NCI-H524 (cell line): ENCODE measurements at places on chromosomes 1 and 21.

- DNase-seq, result peak; percentile 95
Measured at GRCh38 chr1:55443175-55443915, 228.2 kb upstream of the USP24 start.

DNA sequence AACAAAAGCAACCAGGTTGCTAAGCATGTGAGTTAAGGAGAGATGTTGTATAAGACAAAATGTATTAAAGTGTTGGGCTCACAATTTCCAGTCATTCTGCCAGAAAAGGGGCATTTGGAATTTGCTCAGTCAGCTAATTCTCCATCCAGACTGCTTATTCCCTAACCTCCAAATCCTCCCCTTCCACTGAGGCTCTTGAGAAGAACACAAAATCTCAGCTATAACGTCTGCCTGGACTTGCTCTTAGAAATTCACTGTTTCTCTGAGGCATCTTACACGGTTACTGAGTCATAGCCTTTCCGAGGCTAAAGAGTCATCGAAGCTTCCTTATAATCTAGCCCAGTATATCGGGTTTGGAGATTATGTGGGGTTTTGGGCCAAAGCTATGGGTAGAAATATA lies 548.2 kb upstream of the ADGRL4 start:
- DNase-seq, result no peak

- DNase-seq, result no peak
Measured at GRCh38 chr1:226888021-226888420, 17.6 kb downstream of the PSEN2 start.

- DNase-seq, result no peak
Measured at GRCh38 chr1:93576746-93577145, 104.9 kb downstream of the BCAR3 start.

GRCh38 chr1:35726450-35727433 lies 8.1 kb upstream of the C1orf216 start:
- DNase-seq, result peak; percentile 60

DNA sequence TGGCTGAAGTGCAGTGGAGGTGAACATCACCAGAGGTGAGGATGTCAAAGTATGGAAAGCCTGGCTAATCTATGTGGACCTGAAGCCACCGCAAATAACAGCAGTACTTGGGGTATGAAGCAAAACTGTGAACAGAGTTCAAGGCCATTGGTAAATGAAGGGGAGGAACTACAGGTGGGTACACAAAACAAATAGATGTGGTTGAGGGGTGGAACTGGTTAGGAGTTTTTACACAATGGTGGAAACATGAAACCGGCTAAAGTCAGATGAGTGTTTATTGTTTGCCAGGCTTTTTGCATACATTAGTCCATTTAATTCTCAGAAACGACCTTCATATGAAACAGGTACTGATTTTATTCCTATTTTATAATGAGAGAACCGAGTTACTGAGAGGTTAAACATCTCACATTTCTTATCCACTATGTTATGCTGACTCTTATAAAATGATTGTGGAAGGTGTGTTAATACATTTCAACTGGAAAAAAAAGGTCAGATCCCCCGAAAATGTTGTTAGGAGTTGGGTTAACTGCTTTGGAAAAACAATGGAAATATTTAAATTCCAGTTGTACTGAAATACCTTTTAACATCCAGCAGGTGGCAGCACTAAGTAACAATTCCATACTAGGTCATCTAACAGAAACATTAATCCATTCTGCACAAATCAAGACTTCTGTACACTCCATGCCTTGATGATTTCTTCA lies 44.3 kb upstream of the GTF2B start:
- DNase-seq, result peak; percentile 18

- DNase-seq, result no peak
Measured at GRCh38 chr1:247536340-247536739, at the start of gene OR2C3. Gene OR2C3 (minus strand): TSS chr1:247536440. CDS start chr1:247532511, 3,929 bp downstream.

- DNase-seq, result no peak
Measured at GRCh38 chr21:36693489-36694030, 5.4 kb upstream of the SIM2 start.

GRCh38 chr1:214010197-214010573 lies 22.4 kb downstream of the PROX1 start:
- no peak for DNase-seq

DNA sequence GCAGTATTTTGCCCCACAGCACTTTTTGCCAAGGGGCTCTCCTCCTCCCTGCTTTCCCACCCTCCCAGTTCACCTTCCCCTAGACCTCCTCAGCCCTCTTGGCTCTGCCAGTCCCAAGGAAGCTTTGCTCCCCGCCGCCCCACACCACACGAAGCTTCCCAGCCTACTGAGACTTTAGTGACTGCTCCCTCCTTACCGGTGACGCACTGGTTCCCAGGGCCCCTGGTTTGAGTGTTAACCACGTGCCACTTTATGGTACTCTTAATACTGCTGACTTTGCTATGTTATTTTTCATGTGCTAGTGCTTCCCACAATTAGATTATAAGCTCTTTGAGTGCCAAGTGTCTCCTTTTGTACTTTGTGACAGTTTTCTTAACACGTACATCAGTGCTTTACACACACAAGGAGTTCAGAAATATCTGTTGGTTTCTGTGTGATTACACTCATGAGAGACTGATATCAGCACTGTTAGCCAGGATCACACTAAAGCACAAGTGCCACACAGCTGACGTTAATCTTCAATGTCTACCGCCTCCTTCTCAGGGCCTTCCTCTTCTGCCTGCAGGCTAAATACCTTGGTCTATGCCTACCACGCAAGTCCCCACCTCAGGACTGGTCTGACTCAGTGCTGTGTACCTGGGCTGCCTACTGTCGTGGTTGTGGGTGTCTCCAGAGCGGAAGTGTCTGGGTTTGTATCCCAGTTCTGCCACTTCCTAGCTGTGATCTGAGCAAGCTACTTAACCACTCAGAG lies 61.0 kb downstream of the DNTTIP2 start:
- no peak for DNase-seq

DNA sequence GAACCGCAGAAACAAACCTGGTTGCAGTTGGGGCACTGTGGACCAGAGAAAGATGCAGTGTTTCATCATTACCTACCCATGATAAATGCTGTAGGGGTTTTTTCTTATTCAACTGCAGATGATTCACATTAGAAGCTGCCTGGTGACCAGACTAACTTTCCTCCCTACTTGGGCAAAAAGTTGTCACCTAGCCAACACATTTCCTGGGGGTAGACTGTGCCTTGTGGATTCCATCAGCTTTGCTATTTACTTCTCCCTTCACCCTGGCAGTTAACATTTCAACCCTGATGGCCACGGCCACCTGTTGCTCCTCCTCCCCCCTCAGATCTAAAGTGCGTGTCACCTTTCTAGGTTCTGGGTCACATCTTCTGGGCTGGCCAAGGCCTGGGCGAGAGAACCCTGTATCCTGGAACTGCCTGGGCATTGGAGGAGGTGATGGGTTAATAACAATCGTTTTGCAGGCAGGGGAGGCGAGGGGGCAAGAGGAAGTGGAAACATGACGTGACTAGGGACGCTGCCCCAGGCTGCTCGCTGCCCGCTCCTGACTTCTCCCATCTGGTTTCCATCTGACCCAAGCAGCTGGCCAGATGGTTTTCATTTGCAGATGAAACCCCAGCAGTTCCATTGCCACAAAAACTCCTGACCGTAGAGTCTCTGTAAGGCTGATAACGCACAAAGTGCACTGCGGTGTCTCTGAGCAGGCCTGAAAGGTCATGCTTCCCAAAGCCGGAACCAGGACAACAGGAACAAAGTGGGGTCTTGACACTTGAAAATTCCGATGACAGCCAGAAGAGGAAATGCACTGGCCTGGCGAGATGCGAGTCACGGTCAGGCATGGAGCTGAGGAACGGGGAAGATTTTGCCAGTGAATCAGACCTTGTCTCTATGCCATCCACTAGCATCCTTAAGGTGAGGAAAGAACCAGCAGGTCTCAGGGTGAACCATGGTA lies 36.6 kb downstream of the CAPZB start:
- DNase-seq, result peak; percentile 46

DNA sequence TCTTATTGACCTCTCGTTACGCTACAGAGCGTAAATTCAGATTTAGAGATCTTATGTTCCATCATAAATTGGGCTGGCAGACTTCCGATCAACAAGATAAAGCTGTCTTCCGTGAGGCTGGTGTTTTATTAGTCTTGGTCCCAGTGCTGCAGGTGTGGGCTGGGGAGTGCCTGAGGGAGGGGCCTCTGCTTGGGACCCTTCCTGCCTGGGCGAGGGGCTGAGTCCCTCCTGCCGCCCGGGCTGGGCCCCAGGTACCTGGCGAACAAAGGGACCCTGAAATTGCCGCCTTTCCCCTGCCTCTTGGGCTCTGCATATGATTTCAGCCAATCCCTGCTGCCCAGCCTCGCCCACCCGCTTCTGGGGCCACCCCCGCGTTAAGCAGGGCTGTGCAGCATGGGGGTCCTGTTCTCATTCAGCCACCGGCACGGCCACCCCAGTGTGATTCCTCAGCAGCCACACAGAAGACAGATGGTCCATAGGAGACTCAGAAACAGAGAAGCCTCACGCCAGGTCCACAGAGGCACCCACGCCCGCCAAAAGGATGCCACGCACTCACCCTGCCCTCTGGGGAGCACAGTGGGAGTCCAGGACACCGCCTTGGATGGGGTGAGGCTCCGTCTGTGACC lies 6.1 kb upstream of the SAMD11 start:
- DNase-seq, result no peak

- DNase-seq, result no peak
Measured at GRCh38 chr1:152252157-152252556, 28.2 kb upstream of the HRNR start.

DNA sequence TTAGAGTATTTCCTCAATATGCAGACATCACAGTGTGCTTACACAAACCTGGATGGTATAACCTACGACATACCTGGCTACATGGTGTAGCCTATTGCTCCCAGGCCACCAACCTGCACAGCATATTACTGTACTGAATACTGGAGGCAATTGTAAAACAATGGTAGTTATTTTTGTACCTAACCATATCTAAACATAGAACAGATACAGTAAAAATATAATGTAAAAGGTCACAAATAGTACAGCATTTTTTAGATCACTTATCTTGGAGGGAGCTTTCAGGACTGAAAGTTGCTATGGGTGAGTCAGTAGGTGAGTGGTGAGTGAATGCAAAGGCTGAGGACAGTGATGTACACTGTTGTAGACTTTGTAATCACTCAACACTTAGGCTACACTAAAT lies 492.3 kb downstream of the MRPL39 start:
- DNase-seq, result no peak

DNA sequence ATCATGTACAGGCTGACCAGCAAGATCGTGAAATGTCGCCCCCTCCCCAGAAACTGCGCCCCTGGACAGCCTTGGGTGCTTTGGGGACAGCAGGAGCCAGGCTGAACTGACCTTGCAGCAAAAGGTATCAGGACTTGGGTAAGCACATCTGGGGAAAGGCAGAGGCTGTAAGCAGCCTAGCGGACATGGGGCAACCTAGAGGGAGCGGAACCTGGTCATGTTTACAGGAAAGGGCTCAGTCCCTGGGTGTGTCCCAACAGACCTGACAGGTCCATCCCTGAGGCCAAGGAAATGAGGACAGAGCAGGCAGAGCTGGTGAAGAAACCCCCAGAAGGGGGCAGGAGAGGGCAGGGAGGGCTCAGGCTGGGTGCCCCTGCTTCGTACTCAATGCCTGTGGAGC lies 3.1 kb upstream of the S100A8 start:
- DNase-seq, result peak; percentile 12

- peak; percentile 88 for DNase-seq
Measured at GRCh38 chr21:40841524-40842196, 5.3 kb downstream of the DSCAM start.

GRCh38 chr1:40980453-40981121 lies 1.1 kb downstream of the CTPS1 start:
- DNase-seq, result no peak

GRCh38 chr21:36507397-36508018 lies 27.6 kb upstream of the CLDN14 start:
- DNase-seq, result no peak

DNA sequence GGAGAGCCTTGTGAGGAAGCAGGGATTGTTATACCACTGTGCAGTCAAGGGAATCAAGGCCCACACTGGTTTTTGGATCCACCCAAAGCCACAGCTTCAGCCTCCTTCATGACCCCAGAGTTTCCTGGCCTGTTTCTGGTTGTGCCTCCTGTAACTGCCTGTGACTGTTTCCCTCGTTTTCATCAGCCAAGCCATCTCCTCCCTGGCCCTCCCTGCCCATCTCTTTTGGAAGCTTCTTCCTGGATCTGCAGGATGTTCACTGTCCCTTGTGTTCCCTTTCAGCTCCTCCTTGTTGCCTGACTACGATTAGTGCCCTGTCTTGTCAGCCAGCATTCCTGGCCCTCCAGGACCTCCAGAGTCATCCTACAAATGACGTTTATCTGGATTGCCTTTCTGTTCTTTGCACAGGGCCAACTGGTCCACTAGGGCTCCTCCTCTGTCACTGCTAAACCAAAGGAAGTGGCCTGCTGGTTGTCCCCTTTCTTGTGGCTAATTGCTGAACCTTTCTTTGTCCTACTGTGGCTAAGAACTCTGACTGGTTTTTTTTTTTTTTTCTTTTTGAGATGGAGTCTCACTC lies 17.9 kb downstream of the SFT2D2 start:
- DNase-seq, result no peak

GRCh38 chr1:51305371-51305823 lies 25.0 kb downstream of the TTC39A start:
- peak; percentile 52 for DNase-seq

DNA sequence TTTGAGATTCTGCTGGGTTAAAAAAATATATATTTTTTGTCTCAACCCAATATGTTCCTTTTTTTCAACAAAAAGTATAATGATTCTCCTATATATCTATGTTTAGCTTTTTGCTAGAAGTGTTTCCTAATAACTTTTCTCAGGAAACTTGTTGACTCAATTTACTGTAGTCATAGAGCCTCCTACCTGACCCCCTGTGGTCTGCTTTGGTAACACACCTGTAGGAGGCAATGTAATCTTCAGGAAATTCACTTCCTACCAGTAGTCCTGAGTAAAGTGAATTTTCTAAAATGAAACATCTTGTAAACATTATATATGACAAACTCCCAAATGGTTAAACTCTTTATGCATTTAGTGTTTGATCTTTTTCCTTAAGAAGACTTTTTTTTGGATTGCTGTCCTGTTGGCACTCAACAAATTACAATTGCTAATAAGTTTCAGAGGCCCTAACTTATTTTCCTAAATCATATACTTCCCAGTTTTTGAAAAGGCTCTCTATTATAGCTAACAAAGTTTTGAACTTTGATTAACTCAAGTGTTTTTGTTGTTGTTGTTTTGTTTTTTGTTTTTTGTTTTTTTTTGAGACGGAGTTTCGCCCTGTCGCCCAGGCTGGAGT lies 118.3 kb downstream of the OLFML2B start:
- DNase-seq, result peak; percentile 11

DNA sequence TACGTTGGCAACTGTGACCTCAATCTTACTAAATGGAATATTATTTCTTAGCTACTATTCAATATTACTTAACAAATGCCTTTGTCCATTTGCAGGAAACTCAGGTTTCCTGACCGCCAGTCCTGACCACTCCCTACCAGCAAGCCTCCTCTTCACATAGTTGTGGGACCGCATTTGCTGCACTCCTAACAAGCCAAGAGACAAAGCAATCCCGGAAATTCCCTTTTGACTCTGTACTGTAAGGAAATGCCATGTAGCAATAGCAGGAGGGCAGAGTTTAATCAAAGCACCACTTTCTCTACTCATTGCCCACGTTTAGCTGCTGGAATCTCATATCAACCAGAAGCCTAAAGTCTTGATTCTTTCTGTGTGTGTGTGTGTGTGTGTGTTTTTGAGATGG lies 28.1 kb upstream of the ACBD6 start:
- no peak for DNase-seq
